ENCODE measurements at places on chromosomes 6 and 20.
A peak's percentile ranks its signal among the peaks of the same experiment; 100 is the strongest.

DNA sequence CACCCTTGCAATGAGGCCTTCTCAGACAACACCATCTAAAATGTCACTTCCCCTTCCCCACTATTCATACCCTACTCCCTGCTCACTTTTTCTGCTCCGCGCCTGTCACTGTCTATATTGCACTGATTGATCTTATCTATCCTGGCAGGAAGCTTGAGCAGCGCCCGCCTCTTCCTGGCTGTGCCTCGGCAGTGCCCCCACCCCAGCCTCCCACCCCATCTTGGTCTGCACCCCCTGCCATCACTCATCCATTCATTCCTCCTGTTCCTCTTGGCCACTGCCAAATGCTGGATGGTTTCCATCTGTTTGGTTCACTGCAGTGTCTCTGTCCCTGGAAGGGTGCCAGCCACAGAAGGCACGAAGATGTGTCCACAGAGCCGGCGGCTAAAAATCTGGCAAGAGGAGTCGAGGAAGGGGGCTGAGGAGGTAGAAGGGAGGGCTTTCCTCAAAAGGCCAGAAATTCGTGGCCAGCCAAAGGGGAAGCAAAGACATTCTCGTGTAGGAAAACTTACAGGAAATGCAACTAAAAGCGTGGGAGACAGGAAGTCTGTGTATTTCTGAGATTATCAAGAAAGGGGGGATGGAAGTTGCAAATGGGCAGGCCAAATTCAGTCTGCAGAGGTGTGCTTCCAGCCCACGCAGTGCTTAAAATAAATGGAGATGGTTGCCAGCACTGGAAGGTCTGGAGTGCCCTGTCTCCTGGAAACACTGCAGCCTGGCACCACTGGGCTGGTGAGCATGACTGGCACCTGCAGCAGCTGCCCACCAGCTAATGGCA, 27.6 kb downstream of the SYNJ2 start:
- DNase-seq = no peak

GRCh38 chr6:45816674-45817297, 198.9 kb downstream of the CLIC5 start:
- no peak for DNase-seq

DNA sequence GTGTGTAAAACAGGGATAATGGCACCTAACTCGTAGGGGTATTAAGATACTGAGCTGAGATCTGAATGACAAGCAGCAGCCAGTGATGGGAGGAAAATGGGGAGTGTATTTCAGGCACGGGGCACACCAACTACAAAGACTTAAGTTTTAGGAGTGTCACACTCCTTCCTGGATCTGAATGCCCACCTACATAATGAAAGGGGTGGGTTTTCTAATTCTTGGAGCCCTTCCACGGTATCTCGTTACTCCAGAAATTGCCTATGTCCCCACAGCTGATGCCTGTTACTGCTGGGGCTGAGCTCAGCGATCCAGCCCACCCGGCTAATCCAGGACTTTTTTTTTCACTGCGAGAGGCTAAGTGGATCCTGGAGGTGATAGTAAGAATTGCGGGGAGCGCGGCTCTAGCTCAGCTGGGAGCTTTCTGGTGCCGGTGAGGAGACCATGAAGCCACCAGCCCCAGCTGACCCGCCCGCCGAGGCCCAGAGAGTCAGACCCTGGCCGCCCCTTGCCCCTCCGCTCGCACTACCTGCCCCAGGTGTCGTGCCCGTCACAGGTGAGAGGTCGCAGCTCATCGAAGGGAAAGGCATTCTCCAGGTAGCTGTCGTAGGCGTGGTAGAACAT, 727 bp downstream of the EDEM2 start:
- DNase-seq = no peak

GRCh38 chr6:129280749-129281148, 397.8 kb downstream of the LAMA2 start:
- peak; percentile 4 for DNase-seq

- no peak for DNase-seq
Measured at GRCh38 chr6:127069659-127070279, 48.7 kb upstream of the RSPO3 start.

DNA sequence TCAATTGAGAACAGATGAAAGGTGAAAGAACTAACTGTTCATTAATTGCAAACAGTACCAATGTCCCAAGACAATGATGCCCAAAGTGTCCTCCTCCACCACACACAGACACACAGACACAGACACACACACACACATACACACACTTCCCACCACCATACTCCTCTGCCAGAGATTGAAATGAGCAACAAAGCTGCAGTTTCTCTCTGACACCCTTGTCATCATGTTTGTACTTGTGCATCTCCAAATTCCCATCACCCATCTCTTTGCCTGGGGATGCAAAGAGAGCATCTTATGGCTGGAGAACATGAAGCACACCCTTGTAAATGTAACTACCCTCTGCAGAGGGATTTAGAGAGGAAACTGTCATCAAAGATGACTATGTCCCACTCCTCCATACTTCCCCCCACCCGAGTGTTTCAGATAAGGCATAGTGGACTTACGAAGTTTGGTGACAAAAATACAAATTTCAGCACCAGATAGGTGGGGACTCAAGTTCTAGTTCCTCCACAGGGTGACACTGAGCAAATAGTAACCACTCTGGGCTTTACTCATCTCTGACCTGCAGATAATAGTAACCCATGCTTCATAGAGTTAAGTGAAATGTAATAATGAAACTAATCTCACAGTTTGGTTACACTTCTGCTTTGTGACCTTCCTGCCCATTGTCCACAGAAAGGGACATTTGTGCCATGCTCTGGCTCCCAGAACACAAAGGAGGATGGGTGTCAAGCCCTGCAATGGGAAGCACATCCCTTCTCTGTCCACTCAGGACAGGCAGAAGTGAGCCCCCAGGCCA, 8.7 kb downstream of the MAFB start:
- DNase-seq = no peak

- no peak for DNase-seq
Measured at GRCh38 chr20:11521476-11522365, 396.0 kb upstream of the BTBD3 start.

DNA sequence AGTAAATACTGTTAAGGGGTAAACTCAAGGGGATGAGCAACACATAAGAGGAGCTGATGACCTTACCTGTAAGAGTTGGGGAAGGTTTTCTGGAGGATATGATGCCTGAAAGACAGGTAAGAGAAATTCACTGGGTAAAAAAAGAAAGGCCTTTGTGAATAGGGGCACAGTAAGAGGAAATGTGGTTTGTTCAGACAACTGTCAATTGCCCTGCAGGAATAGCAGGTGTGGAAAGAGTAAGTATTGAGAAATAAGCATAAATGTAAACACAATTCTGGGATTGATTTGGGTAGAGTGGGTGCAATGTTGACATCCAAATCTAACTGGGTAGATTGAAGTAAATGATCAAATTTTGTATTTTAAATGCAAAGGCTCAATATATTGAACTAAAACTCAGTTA, 670.0 kb downstream of the DHX35 start:
- no peak for DNase-seq

DNA sequence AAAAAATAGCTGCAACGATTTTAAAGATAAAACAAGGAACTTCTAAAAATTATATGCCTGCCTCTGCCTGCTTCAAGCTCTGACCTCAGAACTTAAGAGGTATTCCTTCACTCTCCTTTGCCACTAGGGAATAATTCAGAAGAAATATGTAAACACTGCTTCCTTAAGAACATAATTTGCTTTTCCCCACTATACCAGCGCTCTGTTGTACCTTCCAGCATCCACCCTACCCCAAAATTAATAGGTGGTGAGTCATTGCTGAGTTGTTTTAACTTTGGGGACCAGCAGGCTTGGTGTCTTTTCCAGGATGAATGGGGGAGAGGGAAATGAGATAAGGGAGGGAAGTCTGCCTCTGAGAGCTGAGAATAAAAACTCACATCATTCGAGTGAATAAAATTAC, 107.7 kb upstream of the ATXN1 start:
- DNase-seq = no peak

GRCh38 chr6:119466226-119466625, 116.7 kb upstream of the MAN1A1 start:
- DNase-seq = no peak

DNA sequence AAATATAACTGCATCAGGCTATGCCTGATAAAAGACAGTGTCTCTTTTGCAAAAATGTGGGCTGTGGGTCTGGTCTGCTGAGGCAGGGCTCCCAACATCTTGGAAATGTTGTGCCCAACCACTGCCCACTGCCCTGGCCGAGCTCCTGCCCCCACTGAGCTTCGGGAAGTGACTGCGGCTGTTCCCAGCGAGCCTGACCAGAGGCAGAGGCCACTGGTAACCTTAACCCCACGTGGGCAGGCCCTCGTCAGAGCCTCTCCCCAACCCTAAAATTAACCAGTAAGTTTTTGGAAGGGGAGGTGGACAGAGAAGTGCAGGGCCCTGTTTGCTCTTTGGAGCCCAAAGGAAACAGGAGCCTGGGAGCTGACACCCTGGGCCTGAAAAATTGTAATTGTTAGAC, 225.9 kb downstream of the MAFB start:
- DNase-seq = no peak

GRCh38 chr20:42429761-42430458, 759.8 kb downstream of the PTPRT start:
- no peak for DNase-seq

- no peak for DNase-seq
Measured at GRCh38 chr20:56458206-56458821, 10.1 kb upstream of the RTF2 start.

- peak; percentile 75 for DNase-seq
Measured at GRCh38 chr6:41786451-41787218, 859 bp upstream of the TOMM6 start.

GRCh38 chr6:2658788-2659187, 91.9 kb downstream of the MYLK4 start:
- DNase-seq = no peak

DNA sequence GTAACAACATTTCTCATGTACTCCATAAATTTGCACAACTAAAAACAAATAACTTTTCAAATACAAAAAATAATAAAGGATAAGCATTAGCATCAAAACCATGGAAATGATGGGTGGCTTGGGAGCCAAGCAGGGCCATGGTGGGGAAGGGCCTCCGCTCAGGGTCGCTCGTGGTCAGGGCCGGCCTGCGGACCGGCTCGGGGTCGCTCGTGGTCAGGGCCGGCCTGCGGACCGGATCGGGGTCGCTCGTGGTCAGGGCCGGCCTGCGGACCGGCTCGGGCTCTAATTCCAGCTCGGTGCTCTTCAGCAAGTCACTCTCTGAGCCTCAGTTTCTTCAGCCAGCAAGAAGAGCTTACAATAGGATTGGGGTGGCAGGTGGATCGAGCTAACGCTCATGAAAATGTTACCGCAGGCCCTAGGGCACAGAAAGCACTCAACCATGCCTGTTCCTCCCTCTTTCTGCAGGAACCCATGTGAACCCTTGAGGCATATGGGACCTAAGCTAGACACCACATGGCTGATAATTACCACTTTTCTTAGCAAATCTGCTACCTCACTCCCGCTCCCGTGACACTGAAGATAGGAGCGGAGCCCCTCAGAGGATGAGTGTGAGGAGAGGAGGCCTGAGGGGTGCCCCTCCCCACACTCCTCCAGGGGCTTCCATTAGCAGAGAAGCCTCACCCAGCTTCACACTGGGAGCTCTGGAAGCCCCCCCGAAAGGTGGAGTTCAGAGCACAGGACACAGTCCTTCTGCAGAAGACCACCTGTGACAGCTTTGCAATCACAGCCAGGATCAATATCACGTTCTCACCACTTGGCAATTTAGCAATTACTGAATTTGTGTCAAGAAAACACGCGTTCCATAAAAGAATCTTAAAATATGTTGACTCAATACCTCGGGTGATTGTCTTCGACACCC, 103.0 kb downstream of the PSMB1 start:
- DNase-seq = no peak

DNA sequence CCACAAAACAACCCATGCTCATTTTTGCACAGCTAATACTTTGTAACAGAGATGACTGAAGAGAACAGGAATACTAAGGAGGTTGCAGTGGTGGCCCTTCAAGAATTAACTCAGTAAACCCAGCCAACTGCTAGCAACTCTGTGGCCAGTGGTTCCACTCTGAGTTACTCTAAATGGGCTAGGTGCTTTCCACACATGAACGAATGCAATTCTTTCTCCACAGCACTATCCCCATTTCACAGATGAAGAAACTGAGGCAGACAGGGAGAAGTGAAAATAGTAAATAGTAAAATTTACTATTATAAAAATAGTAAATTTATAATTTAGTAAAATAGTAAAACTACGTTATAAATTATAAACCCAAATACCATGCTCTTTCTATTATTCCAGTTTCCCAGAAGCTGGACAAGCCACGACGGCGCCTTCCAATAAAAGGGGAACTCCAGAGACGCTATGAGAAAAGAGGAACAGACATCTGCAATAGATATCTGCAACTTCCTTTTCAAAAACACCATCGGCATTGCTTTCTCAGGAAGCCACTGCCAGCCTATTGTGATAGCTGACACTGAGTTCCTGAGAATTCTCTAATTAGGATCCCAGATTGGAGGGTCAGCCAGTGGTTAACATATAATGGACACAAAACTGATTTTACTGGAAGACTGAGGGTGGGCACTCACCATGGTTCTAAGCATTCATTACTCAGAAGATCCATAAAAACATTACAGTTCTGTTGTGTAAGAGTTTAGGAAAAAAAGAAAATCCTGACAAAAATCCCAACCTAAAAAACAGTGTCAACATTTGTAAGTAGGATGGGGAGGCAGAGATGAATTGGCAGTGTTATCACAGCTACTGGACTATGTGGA, 16.2 kb downstream of the FKBP1A start:
- DNase-seq = no peak

DNA sequence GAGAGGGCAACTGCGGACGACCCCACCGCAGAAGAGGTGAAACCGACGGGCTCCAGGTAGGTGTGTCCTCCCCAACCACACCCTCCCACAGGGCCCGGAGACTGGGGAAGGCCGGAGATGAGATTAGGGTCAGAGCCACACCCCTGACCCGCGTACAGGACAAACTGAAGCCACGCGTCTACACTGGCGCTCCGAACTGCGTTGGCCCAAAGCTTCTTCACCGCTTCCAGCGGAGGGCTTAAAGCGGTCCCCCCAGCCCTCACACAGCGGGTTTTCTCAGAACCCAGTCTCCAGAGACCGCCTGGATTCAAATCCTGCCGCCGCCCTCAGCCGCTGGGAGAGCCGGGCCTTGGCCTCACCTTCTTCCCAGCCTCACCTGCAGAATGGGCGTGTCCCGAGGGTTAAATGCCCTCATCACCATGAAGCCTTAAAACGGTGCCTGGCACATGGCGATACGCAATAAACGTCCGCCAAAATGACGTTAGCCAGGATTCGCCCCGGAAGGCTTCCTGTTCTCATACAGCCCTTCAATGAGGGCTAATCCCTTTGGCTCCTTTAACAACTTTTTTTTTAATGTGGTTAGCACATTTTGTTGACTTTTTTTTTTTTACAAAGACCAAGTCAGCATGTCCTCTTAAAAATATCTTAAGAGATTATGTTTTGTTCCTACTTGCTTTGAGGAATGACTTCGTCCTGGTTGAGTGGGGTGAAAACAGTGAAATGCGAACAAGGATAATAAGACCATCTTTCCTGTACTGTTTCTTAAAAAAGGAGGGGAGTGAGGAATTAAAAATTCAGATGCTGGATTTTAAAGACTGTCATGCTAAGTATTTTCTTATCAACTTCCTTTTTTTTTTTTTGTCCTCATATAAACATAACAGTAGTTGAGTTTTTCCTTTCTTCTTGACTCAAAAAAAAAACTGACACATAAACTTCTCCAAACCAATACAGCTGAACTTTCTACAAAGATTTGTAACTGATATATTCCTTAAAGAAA, 15.1 kb upstream of the ZNF217 start:
- no peak for DNase-seq
